Stimulated activated CD8-positive, alpha-beta memory T cell treated with anti-CD3 and anti-CD28 coated beads, Interleukin-15, amount 100 ng/mL, for 4 hours (primary cell): ENCODE measurements at places on chromosomes 12 and 14.

DNA sequence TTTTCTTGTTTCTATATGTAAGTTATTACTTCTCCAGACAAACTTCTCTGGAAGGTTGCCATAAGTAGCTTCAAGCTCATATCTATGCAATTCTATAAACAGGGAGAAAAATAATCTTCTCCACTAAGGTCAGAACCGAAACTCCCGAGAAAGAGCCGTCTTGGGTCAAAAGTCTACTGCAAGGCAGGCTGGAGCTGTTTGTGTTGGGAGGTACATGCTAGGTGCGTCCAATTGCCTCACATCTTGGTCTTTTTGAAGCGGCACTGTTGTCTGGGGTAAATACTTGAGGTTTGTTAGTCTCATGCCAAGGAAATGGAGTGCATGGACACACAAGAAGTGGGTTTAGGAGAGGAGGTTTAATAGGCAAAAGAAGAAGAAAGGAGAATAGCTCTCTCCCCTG is 674.7 kb upstream of the TMEM132C start:
- no peak for DNase-seq

- DNase-seq = no peak
Observed at GRCh38 chr12:10205220-10205807, 7.4 kb upstream of the GABARAPL1 start.

DNA sequence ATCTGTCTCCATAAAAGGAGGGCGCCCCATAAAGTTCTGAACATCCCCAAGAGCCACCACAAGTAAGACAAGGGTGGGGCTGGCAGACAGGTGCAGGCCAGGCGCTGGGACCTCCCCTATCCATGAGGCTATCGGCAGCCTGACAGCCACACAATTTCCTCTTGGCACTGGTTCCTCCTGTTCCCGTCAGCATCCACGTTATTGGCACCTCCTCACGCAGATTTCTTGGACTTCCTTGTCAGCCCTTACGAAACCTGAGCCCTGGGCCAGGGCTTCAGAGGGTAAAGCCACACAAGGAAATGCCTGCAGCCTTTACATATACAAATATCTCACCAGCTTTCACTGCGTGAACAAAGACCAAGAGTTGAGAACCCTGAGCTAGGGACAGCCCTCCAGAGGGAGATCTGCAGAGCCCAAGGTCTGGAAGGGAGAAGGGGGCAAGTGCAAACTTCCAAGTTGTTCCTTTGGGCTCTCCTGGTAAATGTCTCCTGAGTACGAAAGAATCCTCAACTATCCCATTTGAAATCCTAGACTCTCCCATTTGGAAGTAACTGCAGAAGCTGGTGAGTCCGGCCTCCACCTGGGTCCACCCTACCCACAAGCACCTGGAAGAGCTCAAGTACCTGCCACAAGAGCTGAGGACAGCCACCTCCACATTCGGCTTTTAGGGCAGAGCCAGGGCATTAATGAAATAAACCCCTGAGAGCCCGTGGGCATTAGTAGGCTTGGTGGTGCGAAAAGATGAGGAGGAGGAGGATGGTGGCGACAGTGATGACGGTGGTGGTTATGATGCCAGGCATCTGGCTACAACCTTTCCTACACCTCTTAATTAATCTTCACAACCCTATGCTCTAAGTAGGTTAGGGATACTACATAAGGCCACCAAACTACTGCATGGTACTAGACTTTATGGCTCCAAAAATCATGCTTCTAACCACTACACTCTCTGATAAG is 5.5 kb upstream of the TC2N start:
- no peak for DNase-seq

- DNase-seq = no peak
Observed at GRCh38 chr14:80485764-80486163, 274.5 kb upstream of the DIO2 start.

GRCh38 chr14:54332490-54332889 is 64.3 kb upstream of the CDKN3 start:
- DNase-seq = no peak

GRCh38 chr14:101781240-101782061 is 19.9 kb downstream of the PPP2R5C start:
- DNase-seq = no peak

DNA sequence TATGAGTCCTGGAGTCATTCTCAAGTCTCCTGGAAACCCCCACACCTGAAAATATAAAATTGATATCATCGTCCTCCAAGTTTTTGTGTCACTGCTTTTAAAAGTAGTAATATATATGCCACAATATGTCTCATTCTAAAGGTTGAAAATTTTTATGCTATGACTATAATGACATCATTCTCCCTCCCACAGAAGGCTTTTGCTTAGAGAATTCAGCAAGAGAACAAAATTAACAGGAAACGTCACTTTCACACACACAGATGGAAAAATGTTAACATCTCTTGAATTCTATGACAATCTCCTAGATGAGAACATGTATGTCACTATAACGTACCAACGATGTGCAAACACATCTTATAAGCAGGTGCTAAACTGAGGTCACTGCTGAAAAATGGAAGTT is 498.3 kb downstream of the FOXG1 start:
- DNase-seq = no peak

DNA sequence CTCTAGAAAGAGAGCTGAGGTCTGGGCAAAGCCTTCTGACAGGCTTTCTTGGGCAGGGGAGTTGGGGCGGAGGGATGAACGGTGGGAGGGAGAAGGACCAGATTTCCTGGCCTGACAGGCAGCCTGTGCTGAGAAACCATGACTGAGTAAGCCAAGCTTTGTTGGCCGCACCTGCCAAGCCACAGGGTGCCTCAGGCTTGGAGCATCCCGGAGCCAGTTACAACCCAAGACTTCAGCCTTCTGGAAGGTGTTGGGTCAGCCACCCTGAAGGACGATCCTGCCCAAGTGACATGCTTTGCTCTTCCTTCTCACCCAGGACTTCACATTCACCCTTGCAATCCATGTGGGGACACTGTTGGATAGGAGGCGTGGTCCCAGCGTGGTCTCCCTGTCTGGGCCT is 21.0 kb upstream of the AQP2 start:
- no peak for DNase-seq

- no peak for DNase-seq
Observed at GRCh38 chr14:30291216-30291615, 267.7 kb upstream of the G2E3 start.

GRCh38 chr14:22839159-22839779 is 2.9 kb downstream of the MMP14 start:
- DNase-seq = no peak

DNA sequence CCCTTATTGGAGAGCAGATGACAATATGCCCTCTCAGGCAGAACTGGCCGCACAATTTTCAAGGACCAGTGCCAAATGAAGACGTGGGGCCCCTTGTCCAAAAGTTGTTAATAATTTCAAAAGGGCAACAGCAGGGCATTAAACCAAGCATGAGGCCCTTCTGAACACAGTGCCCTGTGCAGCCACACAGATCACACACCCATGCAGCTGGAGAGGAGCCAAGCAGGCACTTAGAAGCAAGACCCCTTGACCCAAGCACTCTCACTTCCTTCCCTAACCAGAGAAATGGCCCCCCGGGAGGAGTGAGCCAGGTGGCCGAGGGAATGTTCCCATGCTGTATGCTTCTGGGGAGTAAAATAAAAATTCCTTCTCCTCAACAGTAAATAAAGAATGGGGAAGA is 114.0 kb upstream of the TMPO start:
- DNase-seq = no peak

DNA sequence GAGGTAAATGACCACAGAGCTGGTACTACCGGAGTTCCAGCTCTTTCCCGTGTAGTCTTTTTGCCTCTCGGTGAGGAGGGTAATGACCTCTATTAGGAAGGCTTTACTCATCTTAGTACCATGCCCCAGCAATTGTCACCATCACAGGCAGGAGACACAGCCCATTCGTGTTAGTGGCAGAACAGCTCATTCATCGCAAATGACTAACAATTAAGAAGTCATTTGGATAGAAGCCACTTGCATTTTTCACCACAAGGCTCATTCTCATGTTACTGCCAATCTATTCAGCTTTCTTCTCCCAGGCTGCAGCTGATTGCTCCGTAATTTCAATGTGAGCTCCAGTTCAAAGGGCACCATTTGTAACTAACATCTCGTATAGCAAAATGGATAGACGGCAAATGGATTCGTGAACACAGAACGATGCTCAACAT is 718.8 kb upstream of the TMEM132C start:
- DNase-seq = no peak

DNA sequence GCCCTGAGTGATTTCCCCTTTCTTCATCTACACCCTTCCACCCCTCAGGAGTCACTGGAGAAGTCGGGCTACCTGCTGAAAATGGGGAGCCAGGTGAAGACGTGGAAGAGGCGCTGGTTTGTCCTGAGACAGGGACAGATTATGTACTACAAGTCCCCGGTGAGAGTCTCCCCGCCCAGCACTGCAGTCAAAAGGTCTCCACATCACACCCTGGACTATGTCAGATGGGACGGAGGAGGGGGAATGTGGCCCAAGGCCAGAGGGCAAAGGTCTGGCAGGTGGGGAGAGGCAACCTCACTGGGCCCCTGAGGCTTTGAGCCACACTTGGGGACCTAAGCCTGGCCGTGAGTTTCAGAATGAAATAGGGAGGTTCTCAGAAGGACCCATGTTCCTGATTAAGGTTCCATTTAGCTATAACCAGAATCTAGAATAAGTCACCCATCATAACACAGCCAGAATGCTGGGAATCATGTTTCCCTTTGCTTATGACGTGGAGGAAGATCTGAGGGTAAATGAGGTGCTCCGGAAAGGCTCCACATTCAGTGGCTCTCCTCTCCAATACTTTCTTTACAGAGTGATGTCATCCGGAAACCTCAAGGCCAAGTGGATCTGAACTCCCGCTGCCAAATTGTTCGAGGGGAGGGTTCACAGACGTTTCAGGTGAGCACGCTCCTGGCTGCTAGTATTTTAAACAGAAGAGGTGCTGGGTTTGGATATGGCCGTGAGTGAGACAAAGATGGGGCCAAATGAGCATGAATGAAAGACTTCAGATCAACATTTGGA is 26.6 kb downstream of the PIGH start:
- no peak for DNase-seq

DNA sequence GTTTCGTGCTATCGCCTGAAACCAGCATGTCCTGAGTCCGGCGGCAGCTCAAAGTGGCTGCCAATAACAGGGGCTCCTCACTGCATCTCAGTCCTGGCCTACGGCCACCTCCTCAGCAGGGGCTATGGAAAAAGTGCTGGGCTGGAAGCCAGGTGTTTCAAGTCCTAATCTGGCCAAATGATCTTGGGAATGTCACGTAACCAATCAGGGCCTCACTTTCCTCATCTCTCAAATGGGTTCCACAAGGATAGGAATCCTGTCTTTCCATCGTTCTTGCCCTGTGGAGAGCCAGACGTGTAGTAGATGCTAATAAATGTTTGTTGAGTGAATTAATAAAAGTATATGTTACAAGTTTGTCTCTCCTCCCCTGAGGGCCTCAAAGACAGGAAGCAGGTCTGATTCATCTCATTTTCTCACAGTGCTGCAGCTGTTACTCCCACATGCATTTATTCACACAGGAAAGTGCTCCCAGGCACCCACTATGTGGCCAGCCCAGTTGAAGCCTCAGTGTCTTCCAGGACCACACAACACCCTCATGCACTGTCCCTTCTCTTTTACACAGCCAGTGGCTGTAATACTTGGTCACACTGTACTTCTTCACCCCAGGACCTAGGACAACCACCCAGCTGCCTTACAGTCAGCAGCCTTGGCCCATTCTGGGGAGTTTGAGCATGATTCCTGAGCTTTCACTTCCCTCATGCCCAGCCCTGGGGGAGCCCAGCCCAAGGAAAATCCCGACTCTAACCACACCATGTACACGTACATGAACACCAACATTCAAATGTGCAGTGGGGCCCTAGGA is 5.0 kb downstream of the CMKLR1 start:
- no peak for DNase-seq

GRCh38 chr14:77022236-77022852 is 6.2 kb downstream of the IRF2BPL start:
- DNase-seq = no peak

DNA sequence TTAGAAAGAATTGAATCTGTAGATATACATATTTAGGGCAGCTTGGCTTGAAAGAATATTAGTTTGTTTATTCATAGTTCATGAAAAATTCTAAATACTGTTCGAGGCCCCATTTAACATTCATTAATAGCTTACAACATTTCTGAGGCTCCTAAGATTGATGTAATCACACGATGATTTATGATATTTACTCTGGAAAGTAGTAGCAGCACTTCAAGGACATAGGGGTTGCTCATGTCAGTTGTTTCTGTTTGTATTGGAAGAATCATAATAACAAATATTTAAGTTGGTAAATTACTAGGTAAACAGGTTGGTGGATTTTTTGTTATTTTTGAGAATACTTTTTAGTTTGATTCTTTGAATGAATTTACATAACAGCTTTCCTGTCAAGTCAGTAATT is 30.4 kb downstream of the CAND1 start:
- DNase-seq = no peak

DNA sequence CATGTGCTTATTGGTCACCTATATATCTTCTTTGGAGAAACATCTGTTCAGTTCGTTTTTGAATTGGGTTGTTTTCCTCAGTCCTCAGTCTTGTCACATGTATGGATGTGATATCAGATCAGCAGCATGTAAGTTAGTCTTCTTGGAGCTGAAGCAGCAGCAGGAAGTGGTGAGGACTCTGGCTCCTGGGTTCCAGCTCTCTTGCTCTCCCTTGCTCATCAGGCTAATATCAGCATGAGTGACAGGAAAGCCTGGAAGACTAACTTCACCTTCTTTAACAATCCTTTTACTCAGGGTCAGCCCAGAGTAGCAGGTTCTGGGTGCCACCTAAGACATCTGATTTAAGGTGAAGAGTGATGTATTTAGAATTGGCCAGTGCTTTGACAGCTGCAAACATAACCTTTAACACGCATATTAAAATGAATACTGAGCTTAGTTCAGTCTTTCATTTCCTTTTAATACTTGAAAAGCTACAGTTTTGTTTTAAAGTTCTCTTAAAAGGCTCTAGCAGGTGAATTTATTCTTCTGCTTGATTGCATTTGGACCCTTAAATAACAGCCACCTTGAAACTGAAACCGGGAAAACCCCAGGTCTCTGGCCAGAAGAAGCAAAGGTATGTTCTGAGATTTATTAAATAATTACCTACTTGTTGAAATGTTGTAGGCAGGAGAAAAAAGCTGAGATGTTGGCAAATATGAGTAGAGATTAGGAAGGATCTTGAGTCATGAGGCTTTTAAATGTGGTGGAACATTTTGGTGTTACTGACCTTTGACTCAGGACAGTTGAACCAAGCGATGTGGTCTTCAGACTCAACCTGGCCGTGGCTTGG is 54.3 kb downstream of the DRAM1 start:
- no peak for DNase-seq

- no peak for DNase-seq
Observed at GRCh38 chr14:64720131-64720576, 15.9 kb downstream of the PLEKHG3 start.
